ENCODE measurements at places on chromosomes 4 and X. TPM values are rescaled to one million over a fixed set of nuclear protein-coding genes. Genes with fewer than 3 reads are reported as not detected.
A peak's percentile ranks its signal among the peaks of the same experiment; 100 is the strongest.

GRCh38 chrX:57406149-57406548 is 119.6 kb downstream of the FAAH2 start:
- DNase-seq: no peak

DNA sequence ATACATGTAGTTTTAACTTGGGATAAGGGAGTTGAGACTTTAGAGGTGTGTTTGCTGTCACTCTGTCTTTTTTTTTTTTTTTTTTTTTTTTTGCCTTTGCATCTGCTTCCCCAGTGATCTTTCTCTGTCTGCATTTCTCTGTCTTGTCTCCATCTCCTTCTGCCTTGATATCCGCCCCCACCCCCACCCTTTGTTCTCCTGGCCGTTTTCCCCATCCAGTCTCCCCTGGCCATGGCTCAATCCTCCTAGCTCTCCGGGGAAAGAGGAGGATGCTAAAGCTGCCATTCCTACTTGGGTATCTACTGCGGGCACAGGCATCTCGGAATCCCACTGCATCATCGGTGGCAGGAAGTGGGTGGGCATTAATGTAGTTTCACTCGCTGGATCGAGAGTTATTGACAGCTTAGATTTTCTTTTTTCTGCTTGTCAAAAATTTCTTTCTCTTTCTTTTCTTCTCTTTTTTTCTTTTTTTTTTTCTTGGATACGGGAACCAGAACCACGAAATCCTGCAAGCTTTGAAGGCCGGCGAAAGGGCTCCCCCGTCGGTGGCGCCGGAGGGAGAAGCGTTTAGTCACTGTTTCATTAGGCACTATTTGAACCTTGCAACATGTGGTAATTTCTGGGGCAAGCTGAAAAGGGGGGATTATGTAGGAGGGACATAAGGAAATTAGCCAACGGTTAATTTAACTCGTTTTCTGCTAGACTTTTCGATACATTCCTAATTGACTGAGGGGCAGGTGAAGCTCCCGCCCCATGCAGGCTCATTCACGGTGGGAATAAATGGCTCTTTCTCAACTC is 8.2 kb downstream of the GSX2 start:
- DNase-seq: no peak

DNA sequence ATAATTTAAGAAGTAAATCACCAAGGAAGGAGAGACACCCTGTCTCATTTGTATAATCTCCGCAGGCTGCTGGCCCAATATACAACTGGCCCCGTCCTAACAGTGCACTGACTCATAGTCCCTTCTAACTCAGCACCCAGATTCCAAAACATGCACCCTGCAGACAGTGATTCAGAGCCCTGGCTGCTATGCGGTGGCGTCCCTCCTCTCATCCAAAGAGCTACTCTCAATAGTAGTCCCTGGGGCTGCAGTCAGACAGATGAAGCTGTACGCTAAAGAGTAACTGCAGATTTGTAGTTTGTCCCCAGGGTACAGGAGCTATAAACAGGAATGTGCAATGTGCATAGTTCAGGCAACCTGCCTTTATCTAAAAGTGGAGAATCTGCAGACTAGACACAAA is 23.0 kb downstream of the GABRA3 start:
- DNase-seq: no peak

GRCh38 chr4:70531981-70532380 is 13.6 kb downstream of the AMTN start:
- no peak for DNase-seq

- DNase-seq: peak; percentile 23
Measured at GRCh38 chr4:139550724-139551429, 5.1 kb downstream of the SETD7 start.

- no peak for DNase-seq
Measured at GRCh38 chr4:93263166-93263565, 565.4 kb upstream of the ATOH1 start.

DNA sequence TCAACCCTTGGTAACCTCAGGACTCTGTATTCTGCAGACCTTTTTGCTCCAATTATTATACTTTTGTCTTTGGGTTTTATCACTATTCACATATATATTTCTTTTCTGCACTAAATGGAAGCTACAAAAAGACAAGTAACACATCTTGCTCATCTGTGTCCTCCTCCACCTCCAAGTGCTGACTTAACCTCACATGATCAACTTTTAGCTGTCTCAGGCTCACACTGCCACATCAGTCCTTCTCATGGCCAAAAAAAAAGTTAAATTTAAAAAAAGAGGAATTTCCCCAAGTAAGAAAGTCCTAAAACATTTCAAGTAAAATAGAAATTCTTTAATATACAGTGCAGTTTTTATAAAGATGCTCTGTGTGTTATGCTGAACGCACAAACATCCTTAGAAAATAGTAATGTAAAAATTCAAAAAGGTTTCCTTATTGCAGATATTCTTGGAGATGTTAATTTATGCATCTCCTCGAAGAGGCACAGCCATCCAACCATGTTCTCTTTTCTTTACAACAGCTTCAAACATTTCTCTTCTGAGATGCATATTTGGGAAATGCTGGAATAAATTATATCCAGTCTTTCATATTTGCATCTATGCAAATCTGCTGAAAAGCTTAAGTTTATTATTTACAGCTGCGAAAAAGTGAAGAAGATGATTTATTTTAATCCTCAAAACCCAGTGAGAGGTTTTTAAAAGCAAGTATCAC is 37.6 kb downstream of the ARAP2 start:
- no peak for DNase-seq

GRCh38 chrX:71619193-71619592 is 882 bp upstream of the CXCR3 start:
- DNase-seq: no peak

DNA sequence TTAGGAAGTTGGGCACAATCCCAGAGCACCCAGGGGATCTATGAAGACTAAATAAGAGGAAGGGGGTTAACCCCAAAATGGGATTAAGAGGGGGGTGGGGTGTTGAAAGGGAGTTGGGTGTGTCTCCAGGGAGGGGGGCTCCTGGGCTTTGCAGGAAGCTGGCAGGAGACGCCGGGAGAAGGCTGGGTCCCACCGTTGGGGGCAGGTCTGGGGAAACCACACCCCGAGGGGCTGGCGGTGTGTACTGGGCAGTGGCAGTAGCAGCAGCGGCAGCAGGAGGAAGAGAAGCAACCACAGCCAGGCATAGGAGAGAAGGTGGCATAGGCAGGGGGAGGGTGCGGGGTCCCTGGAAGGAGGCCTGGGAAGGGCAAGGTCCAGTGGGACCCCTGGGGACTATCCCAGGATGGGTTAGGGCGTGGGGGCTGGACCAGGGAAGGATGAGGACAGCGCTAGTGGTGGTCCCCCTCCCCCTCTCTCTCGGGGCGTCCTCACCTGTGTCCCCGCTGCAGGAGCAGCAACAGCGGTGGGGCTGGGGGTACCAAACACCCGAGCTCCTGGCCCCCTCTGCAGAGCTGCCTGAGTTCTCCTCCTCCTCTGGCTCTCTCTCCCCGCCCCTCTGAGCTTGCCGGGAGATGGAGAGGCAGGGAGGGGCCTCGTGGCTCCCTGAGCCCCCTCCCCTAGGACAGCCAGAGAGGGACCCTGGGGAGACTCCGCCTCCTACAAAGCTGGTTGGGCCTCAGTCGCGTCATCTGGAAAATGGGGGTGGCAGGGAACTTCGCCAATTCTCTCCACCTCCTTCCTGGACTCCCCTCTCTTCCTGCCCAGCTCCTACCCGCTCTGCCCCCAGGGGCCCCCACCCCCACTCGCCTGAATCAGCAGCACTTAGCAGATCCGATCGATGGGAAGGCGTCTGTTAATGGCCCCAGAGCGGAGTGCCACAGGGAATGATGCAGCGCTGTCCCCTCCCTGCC is at the start of gene KCND1:
KCND1 (minus strand) TSS at position 596 of the 971 bp plus-strand sequence. CDS start 1,573 bp downstream, outside the sequence.
- peak; percentile 22 for DNase-seq

- peak; percentile 35 for DNase-seq
Measured at GRCh38 chrX:2820136-2820771, 8.5 kb upstream of the GYG2 start.

DNA sequence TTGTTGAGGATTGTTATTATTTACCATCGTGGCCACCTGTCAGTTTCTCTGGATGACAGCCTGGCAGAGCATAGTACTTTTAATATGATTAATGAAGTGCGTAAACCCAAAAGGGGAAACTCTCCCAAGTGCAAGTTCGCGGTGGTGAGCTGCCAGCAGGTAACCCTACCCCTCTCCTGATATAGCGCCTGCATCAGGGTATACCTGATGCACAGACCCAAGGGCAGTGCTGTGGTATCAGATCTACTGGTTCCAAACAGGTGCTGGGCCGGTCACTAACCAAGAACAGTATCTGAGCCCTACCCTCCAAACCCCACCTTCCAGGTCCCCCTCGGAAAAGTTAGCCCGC is 1.6 kb downstream of the RNF150 start:
- no peak for DNase-seq

GRCh38 chr4:140260227-140260626 is 106.2 kb upstream of the MAML3 start:
- no peak for DNase-seq

DNA sequence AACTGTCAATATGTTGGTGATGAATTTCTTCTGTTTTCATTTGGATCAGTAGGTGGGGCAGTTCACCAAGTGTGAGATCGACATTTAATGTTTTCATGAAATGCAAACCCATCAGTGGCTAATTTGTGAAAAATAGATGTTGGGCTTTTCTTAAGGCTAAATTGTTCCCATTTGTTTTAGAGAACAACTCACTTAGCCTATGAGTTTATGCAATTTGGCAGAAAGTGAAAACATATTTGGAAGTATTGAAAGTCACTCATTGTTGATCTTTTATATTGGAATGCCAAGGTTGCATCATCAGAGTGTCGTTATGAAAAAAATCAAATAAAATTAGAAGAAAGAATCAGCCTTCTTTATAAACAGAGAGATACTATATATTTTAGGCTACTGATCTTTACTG is 132.4 kb downstream of the RPA4 start:
- DNase-seq: no peak

- peak; percentile 67 for DNase-seq
Measured at GRCh38 chrX:17547658-17548057, 172.7 kb downstream of the NHS start.

GRCh38 chr4:182862141-182862875 is 54.9 kb downstream of the DCTD start:
- no peak for DNase-seq

DNA sequence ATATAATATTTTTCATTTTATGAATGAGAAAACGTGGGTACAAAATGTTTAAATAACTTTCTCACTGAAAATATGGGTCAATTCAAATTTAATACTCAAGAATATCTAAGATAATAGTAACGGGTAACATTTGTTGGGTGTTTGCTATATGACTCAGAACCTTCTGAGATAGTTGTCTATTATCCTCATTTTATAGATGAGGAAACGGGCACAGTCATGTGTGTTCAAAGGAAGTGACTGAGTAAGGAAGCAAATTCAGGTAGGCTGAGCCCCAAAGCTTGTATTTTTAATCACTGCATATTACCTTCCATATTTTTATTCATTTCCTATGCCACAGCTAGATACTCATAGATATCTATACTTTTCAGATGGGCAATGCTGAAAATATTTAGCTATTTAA is 12.2 kb upstream of the CAMK2D start:
- DNase-seq: no peak

DNA sequence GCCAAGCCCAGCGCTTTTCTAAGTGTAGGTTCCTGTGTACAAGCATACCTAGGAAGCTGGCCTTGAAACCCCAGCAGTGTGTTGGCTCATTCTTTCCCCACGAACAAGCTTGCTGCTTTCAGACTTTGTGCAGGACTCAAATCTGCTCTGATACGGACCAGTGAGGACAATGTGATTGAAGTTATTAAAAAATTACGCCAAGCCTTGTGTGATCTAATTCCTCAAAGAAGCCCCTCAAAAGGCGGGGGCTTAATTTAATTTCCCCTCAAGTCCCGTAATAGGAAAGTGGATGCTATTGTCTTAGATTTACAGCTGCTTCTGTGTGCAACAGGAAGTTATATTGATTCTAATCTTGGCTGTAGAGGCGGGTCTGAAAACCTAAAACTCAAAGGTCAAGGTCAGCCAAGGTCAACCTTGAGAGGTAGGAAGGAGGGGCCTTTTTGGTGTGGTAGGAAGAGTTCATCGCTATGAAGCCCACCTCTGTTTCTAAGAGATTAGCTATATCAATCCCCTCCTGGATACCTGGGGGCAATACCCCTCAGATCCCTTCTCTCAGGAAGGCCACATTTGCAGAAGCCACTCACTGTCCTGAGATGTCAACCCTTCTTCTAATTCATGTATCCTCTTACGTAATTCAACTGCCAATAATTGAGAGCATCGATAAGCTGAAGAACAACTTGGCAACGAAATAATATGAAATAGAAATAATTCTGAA is 45.1 kb downstream of the TBC1D9 start:
- DNase-seq: no peak

DNA sequence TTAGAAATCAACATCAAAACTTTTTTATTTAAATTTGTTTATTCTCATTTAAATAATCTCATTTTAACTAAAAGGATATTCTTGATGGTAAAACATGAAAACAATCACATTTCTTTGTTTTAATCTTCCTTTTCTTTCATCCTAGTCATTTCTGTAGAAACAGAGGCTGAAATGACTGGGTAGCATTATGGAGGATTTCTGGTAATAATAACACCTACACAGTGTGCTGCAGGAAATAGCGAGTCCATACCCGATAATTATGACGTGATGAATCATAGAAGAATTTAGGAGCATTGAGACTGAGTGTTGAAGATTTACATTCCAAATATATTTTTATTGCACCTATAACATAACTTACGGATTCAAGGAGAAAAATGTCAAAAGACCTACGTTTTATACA is 31.4 kb upstream of the BBS12 start:
- DNase-seq: no peak

GRCh38 chr4:185445209-185445608 is 19.4 kb upstream of the UFSP2 start:
- no peak for DNase-seq

GRCh38 chrX:46179748-46180147 is 365.5 kb downstream of the ZNF674 start:
- DNase-seq: no peak

GRCh38 chr4:77235289-77235854 is 78.4 kb downstream of the CCNG2 start:
- DNase-seq: no peak

DNA sequence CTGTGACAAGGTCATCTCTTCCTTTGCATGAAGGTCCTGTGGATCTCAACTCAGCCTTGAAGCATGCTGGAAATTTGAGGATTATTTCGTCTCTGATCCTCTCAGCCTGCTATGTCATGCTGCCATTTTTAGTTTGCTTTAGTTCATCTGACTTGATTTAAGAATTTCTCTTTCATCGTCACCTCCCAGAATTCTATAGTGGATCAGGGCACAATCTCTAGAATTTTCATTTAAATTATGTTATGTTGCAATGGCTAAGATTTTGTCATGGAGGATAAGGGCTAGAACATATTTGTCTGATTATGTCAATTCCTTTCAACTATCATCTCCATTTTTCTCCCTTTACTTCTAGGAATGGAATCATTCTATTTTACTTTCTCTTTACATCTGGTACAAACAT is 98.8 kb downstream of the PCDH10 start:
- DNase-seq: no peak

- no peak for DNase-seq
Measured at GRCh38 chr4:149409146-149409545, 406.5 kb downstream of the IQCM start.

NRK gene
- 0.27 TPM for total RNA-seq

GAGE12H gene
- not detected for total RNA-seq

ZNF157 gene
- total RNA-seq: not detected

DOCK11 gene
- 3.3 TPM for total RNA-seq

CRMP1 gene
- 1.2 TPM for total RNA-seq

OTUD6A gene
- not detected for total RNA-seq

IRS4 gene
- total RNA-seq: 0.07 TPM

GALNTL6 gene
- 0.20 TPM for total RNA-seq

SULT1B1 gene
- total RNA-seq: 129 TPM

PAGE5 gene
- total RNA-seq: not detected

ANXA5 gene
- 122 TPM for total RNA-seq

MAML3 gene
- total RNA-seq: 10.1 TPM

KLB gene
- total RNA-seq: 0.40 TPM

GAB3 gene
- 1.4 TPM for total RNA-seq

TAF1 gene
- total RNA-seq: 25.0 TPM

PGRMC2 gene
- total RNA-seq: 116 TPM

STPG2 gene
- total RNA-seq: not detected

Data from colonic mucosa (tissue), 4 donors.